NCI-H1105 (cell line): ENCODE measurements at places on chromosomes 2 and 18.

DNA sequence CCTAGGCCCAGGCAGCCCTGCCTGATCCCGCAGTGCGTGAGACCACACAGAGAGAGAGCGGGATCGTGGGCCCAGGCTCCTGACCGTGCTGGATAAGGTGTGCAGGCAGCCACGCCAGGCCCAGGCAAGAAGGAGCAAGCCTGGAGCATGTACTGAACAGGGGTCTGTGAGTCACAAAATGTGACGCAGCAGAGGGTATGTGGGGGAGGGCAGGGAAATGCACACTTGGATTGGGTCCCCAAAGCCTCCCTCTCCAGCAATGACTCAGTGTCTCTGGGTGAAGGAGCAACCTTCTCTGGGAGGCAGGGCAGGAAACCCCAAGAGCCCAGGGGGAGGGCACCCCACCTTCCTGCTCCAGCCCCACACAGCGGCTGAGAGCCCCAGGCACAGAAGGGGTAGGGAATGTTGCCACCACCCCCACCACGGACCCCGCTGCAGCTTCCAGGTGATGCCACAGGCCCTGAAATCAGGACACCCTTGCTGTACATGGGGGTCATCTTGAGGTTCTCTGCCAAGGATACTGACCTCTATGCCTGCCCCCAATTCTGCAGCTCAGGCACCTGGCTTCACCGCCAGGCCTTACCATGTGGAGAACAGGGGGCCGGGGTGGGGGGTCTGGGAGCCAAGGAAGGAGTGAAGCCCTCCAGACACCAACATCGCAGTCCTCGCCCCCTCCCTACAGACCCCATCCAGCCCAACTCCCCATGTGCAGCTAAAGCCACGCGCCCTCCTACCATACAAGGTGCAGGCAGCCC lies 1.3 kb upstream of the GPC1 start:
- no peak for DNase-seq

- no peak for DNase-seq
Measured at GRCh38 chr2:170152421-170152820, 25.5 kb upstream of the MYO3B start.

DNA sequence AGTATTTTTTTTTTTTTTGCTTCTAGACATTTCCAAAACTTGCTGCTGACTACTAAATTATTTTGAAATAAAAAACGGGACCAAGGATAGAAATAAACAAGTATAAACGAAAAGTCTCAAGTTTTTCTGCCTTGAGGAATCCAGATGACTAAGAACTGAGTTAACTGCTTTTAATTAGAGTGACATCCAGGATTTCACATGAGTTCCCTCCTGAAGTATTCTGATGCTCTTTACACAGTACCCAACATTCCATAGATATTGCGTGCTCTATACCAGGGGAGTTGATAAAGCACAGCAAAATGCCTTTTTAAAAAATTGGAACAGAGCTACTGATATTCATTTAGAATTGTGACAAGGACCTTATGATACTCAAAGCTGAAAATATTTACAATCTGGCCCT lies 618.0 kb downstream of the CCDC85A start:
- DNase-seq, result no peak

DNA sequence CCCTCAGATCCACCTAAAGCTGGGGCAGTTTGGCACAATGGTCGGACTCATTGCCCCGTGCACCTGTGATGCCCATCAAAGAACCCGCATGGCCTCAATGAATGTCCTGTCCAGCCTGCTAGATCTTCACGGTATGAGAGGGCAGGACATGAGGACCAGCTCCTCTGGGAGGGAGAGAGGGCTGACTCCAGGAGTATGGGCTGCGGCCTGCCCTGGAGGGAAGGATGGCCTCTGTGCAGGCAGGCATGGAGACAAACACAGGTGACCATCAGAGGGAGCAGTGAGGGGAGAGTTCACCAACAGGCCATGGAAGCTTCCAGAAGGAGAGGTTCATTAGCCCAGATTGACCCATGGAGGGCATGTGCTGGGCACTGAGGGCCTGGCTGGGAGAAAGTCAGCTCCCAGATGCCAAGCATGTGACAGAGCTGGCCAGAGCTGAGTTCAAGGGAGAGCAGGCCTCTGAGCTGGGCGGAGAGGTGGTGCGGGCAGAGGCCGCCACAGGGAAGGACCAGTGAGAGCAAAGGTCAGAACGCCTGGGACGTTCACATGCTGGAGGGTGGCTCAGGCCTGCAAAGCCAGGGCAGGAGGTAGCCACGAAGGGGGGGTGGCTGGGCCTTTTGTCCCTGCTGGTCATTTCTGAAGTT lies 36.2 kb downstream of the HJURP start:
- no peak for DNase-seq

DNA sequence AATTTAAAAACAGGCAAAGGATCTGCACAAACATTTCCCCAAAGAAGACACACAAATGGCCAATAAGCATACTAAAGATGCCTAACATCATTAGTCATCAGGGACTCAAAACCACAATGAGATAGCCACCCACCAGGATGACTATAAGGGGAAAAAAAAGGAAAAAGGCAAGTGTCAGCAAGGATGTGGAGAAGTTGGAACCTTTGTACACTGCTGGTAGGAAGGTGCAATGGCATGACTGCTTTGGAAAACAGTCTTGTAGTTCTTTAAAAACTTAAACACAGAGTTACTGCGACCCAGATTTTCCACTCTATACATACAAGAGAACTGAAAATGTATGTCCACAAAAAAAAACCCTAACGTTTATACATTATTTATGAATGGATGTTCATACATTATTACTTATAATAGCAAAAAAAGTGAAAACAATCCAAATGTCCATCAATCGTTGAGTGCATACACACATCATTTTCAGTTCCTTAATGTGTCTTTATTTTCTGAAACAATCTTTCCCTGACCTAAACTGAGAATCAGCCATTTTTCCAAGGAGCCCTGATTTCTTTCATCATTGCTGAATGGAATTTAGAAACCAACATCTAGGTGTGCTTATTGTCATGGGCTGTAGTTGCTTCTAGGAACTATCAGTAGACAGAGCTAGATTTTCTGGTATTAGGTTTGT lies 64.7 kb upstream of the TLK1 start:
- no peak for DNase-seq

DNA sequence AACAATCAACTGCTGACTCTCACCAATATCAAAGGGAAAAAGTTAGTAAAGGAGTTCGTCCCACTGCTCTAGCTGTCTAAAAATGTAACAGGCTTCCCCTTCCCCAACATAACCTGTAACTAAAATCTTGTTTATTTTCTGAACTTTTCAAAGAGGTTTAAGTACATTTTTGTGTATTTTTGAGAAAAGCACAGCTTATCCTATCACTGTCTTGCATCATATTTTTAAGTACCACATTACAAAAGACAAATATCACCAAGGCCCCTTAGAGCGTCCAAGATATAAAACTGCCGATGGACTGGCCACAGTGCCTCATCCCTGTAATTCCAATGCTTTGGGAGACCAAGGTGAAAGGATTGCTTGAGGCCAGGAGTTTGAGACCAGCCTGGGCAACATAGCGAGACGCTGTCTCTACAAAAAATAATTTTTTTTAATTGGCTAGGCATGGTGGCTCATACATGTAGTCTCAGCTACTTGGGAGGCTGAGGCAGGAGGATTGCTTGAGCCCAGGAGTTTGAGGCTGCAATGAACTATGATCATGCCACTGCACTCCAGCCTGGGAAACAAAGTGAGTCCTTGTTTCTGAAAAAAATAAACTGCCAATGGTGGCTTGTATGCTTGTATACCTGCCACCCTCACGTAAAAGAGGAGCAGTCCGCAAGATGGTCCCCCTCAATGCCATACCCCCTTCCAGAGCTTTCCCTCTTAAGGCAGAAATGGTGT lies 21.2 kb upstream of the LAPTM4A start:
- DNase-seq, result no peak

DNA sequence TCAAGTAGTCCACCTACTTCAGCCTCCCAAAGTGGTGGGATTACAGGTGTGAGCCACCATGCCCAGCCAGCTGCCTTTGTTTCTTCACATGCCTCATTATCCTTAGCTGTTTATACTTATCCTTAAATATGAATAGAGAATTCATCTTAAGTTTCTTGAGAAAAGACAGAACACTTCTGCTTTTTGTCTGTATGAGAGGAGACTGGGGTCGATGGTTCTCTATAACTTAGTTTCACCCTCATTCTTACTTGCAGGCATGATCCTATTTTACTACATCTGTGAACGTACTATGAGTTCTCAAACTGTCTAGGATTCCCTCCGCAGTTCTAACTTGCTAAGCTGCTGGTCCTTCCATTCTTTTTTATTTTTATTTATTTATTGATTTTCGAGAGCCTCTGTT lies 20.4 kb downstream of the PPM1B start:
- DNase-seq, result no peak
